Spinal cord (tissue), 10 donors: ENCODE measurements at places on chromosomes 4 and X. TPM values are rescaled to one million over a fixed set of nuclear protein-coding genes. Genes with fewer than 3 reads are reported as not detected.
A peak's percentile ranks its signal among the peaks of the same experiment; 100 is the strongest.

- H3K27me3 ChIP-seq = no peaks in the 10 kb centered on the region
- no peak overlapping the region for H3K27ac ChIP-seq
- H3K4me3 ChIP-seq = no peak overlapping the region
- peak; percentile 52 for DNase-seq
These were observed 37.2 kb downstream of the PCGF3 start for GRCh38 chr4:742742-743311.

Gene BEX3
- total RNA-seq = 276 TPM

Gene UGT2B17
- total RNA-seq = not detected

Gene ADH1B
- 8.4 TPM for total RNA-seq

Gene BCLAF3
- 22.4 TPM for total RNA-seq

Gene AFF2
- total RNA-seq = 49.8 TPM

DNA sequence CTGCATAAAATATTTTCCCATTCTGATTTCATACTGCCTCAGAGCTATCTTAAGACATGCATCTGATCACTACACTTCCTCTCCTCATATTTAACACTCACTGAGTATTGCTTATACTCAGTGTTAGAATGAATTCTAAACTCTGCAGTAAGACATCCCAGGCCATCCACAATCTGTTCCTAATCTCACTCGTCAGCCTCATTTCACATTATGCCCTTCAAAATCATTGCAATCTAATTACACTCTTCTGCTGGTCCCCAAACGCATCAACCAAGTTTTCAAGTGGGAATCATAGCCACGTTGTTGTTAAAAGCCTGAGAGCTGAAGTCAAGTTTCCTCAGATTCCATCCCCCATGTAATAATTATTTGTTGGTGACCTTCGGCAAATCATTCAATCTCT is 1177.9 kb downstream of the ARAP2 start:
- no peaks in the 10 kb centered on the region for H3K36me3 ChIP-seq
- no peaks in the 10 kb centered on the region for H3K27me3 ChIP-seq
- no peaks in the 10 kb centered on the region for H3K4me1 ChIP-seq
- no peak overlapping the region for H3K27ac ChIP-seq
- no peak for DNase-seq

Gene DAPP1
- total RNA-seq = 1.5 TPM

Gene MXRA5
- total RNA-seq = 53.6 TPM

GRCh38 chr4:127445471-127445870 is 187.3 kb upstream of the INTU start:
- no peaks in the 10 kb centered on the region for H3K4me1 ChIP-seq
- no peak overlapping the region for H3K27ac ChIP-seq
- no peaks in the 10 kb centered on the region for H3K27me3 ChIP-seq
- no peak for DNase-seq
- H3K4me3 ChIP-seq = no peak overlapping the region

DNA sequence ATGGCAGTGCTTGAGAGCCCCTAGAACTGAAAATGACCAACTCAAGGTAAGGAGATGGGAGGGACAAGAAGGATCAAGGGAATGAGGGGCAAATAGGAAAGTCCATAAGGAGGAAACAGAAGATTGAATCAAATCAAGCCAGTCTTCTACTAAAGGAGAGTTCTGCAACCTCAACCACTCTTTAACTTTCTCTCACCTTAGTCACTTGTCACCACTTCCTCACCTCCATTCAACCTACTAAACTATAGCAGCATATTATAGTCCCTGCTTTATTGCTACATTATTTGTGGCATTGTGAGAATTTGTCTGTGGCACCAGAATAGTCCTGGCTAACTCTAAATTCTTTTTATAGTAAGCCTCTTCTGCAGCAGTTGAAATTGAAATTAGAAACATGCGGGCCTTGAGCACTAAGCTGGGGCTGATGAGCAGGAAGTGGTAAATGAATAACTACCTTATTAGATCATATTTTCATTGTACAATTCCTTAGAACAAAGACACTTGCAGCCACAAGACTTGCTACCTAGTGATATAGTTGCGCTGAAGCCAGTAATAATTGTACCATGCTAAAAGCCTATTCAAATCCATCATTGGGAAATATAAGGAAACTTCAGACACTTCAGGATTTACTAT is 336.9 kb downstream of the ZNF674 start:
- H3K27ac ChIP-seq = no peak overlapping the region
- no peaks in the 10 kb centered on the region for H3K36me3 ChIP-seq
- H3K4me3 ChIP-seq = no peak overlapping the region
- no peaks in the 10 kb centered on the region for H3K27me3 ChIP-seq

DNA sequence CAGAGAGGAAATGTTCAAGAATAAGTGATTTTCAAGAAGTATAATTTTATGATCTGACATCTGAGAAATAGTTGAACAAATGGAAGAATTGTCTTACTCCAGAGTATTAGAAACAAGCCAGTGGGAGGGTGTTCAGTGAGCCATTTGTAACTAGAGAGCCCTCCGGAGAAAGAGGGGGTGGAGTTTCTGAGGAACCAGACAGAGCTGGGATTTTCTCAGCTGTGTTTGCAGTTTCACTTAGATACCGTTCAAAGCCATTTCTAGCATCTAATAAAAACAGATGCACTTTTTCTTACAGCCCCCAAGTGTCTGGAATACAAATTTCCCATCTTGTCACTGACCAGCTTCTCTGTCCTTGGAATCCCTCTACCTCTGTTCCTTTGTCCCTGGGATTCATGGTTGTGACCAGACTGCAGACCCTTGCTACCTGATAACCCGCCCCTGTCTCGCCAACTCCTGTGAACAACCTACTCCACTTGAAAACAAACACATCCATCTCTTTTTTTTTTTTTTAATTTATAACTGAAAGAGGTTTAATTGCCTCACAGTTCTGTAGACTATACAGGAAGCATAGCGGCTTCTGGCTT is 132.8 kb upstream of the KLF3 start:
- no peaks in the 10 kb centered on the region for H3K27me3 ChIP-seq
- no peaks in the 10 kb centered on the region for H3K36me3 ChIP-seq
- H3K27ac ChIP-seq = peak overlapping the region; percentile 16
- H3K4me3 ChIP-seq = no peak overlapping the region

Gene SHROOM2
- 15.5 TPM for total RNA-seq

Gene CXorf51B
- total RNA-seq = not detected

Gene TRIM61
- 3.0 TPM for total RNA-seq

Gene MAOA
- total RNA-seq = 34.0 TPM

DNA sequence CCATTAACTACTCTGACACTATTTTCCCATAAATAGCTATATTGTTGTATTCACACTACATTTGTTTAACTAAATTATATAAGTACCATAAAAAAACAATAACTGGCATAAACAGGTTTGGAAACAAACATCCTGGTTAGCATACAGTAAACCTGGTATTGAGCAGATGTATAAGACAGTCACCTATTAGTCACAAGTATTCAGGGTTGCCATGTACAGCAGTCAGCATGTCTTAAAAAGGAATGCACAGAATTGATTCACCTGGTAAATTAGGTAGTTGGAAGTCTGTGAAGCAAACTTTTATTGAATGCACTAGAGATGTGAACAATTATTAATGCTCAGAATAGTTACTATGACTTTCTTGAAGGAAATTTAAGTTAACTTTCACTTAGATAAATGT is 137.9 kb downstream of the FAM13A start:
- H3K36me3 ChIP-seq = no peaks in the 10 kb centered on the region
- H3K27ac ChIP-seq = no peak overlapping the region
- no peaks in the 10 kb centered on the region for H3K4me1 ChIP-seq
- no peak for DNase-seq

- H3K4me3 ChIP-seq = no peak overlapping the region
- DNase-seq = no peak
- peaks cover 4% of the 10 kb centered on the region for H3K4me1 ChIP-seq
- no peak overlapping the region for H3K27ac ChIP-seq
- peaks cover 4% of the 10 kb centered on the region for H3K27me3 ChIP-seq
These were observed 32.4 kb upstream of the PJA1 start for GRCh38 chrX:69197690-69198089.

Gene MGST2
- 19.3 TPM for total RNA-seq

Gene XG
- total RNA-seq = 0.11 TPM

Gene RS1
- total RNA-seq = 0.06 TPM

Gene PLAC8
- total RNA-seq = 14.7 TPM

DNA sequence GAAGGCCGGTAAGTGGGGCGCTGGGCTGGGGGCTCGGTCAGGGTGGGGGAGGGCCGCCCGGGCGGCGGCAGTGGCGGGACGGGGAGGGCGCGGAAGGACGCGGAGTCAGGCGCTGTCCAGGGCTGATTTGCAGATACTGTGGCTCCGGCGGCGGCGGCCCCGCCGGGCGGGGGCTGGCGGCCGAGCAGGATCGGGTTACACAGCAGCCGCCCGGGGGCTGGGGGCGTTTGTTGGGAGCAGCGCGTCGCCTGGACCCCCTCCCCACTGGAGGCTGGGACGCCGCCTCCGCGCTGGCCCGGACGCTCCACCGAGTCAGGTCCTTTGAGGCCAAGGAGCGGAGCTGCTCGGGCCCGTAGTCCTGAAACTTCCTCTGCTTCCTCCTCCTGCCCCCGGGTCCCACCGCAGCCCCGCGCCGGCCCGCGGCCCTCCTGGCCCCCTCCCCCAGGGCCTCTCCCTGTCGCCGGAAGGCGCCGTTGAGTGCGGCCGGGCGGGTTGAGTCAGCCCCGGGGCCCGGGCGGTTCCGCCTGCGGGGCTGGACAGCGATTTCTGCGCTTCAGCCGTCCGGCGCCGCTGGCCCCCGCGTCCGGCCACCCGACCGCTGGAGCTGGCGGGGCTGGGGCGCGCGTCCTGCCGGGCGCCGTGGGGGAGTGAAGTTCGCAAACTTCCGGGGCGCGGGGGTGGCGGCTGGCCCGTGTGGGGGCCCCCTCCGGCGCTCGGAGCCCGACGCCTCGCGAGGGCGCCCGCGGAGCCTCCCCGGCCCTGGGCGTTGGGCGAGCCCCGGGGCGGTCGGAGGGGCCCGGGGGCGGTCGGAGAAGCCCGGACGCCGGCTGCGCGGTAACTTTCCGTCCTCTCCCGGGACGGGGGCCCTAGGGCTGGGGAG is 746 bp downstream of the REST start:
- peaks cover 3% of the 10 kb centered on the region for H3K36me3 ChIP-seq
- H3K4me3 ChIP-seq = peak overlapping the region; percentile 88
- H3K27ac ChIP-seq = peak overlapping the region; percentile 98
- peaks cover 23% of the 10 kb centered on the region for H3K4me1 ChIP-seq
- peak; percentile 26 for DNase-seq

DNA sequence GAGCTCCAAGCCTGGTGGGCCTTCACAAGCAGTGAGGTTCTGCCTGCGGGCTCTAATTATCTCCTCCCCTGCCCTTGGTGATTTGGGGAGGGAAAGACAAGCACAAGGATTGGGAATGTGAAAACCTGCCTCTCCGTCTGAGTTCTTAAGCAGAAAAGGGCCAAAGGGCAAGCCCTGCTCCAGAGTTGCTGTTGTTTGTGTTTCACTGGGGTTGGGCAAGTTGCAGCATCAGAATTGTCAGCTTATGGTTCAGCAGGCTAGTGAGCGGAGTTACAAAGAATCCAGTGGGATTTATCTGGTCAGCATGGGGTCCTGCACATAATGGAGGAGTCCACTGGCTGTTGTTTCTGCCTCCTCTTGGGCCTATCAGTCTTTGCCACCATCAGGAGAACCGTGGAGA is 60.5 kb downstream of the NHS start:
- H3K27me3 ChIP-seq = peaks cover 32% of the 10 kb centered on the region
- DNase-seq = no peak
- no peak overlapping the region for H3K4me3 ChIP-seq

DNA sequence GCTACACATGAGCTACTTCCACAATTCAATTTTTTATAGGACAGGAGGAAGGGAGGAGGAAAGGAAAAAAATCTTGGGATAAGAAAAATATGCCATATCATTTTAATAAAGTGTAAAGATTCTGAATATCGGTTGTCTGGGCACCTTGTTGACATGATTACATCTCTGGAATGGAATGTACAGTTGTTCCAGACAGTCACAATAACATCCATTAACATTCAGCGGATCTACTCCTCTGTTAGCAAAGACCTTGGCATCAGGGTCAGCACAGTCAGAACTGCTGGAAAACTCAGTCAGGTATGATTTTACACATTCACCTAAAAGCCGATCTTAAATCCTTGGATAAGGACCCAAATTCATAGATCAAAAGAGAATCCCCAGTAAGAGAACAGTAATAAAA is 85.4 kb upstream of the ARMCX2 start:
- H3K4me1 ChIP-seq = no peaks in the 10 kb centered on the region
- no peak overlapping the region for H3K27ac ChIP-seq
- H3K36me3 ChIP-seq = no peaks in the 10 kb centered on the region
- no peak overlapping the region for H3K4me3 ChIP-seq
- peaks cover 3% of the 10 kb centered on the region for H3K27me3 ChIP-seq

Gene NCAPG
- 20.3 TPM for total RNA-seq

- H3K27ac ChIP-seq = no peak overlapping the region
- no peak for DNase-seq
- H3K4me1 ChIP-seq = peaks cover 11% of the 10 kb centered on the region
- H3K36me3 ChIP-seq = peaks cover 6% of the 10 kb centered on the region
- H3K27me3 ChIP-seq = no peaks in the 10 kb centered on the region
These were observed 93.3 kb downstream of the PHOX2B start for GRCh38 chr4:41655177-41655576.

- H3K27ac ChIP-seq = no peak overlapping the region
- no peak overlapping the region for H3K4me3 ChIP-seq
- H3K36me3 ChIP-seq = no peaks in the 10 kb centered on the region
- H3K4me1 ChIP-seq = no peaks in the 10 kb centered on the region
These were observed 48.3 kb upstream of the WDR1 start for GRCh38 chr4:10164877-10165283.
